ENCODE measurements at places on chromosomes 1 and 21. TPM values are rescaled to one million over a fixed set of nuclear protein-coding genes. Genes with fewer than 3 reads are reported as not detected.

DNA sequence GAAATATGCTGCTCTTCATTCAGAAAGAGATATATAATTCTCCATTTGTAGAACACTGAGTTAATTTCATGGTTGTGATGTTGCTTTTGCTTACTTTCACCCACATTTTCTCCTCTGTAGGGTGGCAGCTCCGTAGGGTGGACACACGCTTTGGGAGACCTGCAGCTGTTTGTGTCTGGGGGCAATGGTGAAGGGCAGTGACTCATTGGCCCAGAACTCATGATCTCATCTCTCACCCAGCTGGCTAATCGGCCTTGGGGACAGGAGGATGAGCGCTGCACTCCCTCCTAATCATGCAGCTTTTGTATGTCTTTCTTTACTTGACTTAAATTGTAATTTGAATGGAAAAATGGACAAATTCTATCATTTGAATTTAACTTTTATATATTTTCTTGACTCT, 9.6 kb downstream of the DISC1 start:
- DNase-seq: no peak

DNA sequence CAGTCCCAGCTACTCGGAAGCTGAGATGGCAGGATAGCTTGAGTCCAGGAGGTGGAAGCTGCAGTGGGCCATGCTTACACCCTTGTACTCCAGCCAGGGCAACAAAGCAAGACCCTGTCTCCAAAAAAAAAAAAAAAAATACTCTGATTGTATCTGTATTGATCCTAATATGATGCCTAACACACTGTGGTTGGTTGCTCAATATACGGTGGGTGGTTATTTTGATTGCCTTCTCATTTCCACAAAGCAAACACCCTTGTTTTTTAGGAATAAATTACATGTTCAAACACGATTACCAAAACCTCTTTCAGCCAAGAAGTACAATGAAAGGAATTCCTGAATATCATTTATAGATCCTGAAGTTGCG, 3.4 kb downstream of the EGLN1 start:
- DNase-seq: no peak

DNA sequence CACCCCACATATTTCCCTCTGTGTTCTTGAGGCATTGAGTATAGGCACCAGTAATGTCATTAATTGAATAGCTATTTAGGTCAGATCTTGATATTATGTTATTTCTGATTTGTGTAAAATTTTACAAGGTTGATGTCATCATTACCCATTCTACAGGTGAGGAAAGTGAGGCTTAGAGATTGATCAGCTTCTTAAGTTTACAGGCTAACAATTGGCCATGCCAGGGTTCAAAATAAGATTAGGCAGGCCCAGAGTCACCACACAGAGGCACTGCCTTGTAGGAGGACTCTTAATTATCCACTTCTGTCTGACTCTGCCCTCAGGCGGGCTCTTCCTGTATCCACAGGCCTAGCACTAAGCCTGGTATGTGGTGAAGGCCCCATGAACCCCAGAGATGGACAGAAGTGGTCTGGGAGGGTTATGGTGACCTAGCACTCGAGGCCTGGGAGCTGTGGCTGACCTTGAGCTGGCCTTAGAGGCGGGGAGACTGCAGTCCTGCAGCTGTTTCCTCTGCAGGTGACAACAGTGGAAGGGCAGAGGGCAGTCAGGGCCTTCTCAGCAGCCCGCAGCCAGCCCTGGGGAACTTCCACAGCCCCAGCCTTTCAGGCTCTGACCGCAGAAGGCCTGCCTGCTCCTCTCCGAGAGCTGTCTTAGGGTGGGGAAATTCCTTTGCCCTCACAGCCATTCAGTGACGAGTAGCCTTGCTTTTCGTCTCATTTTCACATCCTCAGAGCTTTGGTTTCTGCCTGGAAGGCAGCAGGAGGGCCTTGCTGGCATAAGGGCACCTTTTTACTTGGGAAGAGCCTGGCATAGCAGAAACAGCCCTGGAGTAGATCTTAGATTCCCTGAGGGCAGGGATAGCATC, 12.2 kb downstream of the ZDHHC18 start:
- no peak for DNase-seq

DNA sequence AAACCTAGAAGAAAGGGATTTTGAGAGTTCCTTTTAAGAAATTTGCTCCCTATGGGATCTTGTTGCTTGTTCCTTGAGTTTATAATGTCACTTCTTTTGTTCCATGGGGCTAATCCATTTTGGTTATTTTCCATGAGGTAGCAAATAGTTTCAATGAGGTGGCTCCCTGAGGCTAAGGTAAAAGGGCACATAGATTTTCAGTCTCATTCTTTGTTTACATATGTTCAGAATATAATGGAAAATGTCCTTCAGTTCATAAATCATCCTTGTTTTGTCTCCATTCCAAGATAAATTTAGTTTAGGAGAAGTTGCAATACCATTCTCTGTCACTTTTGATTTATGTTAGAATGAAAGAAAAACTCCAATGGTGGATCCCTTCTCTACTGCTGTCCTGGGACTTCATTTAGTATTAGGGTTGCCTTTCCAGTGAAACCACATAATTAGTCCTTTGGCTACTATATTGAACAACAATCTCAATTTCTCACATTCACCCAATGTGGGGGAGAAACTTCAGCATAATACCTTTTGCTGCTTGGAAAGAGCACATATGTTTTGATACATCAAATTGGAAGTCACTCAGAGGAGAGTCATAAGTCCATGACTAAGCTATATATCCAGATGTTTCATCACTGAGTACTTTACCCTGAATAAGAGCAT, 80.9 kb upstream of the ADAMTS5 start:
- DNase-seq: no peak

DNA sequence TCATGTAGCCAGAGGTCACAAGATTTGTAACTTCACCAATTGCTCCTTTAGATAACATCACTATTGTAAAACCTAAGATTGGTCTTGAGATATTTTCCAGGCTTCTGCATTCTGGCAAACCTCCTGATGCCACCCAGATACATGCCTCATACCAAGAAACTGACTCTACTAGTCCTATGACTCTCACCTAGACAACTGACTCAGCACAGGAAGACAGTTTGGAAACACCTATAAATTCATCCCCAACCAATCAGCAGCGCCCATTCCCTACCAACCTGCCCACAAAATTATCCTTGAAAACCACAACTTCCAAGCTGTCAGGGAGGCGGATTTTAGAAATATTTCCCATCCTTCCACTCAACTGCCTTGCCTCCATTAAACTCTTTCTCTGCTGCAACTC, 2.6 kb downstream of the NME7 start:
- no peak for DNase-seq

DNA sequence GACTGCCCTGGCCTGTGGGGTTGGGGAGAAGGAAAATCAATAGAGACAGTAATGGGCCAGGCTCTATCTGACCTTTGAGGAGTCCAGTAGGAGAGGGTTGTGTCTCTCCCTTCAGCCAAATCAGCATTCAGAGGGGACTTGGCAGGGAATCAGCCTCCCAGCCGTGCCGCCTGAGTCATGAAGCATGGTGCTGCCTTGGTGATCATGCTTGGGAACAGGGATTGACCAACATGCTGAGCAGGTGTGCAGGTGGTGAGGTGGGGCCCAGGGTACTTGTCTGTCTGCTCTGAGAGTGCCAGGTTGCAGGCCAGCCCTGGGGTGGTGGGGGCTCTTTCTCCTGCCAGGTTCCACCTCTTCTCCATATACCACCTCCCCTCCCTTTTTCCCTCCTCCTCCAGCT, 58.9 kb upstream of the TLR5 start:
- no peak for DNase-seq

DNA sequence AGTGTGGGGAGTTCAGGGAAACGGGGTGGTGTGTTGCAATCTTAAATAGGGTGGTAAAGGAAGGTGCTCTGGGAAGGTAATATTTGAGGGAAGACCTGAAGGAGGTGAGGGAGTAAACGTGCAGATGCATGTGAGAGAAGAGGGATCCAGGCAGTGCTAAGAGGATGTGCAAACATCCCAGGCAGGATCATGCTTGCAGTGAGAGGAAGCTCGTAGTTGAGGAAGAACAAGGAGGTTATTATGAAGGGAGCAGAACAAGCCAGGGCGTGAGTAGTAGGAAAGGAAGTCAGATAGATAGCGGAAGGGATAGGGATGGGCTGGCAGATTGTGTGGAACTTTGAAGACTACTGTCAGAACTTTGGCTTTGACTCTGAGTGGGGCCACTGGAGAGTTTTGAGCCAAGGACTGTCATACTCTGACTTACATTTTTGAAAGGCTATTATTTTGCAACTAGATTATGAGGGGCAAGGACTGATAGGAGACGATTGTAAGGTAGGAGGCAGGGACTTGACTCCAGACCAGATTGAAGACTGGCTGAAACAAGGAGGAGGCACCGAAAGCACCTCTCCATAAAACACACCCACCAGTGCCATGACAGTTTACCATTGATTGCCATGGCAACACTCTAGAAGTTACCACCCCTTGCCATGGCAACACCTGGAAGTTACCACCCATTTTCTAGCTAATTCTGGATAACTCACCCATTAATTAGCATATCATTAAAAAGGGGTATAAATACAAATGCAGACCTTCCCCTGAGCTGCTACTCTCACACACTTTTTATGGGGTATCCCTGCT, 67.0 kb downstream of the XCL2 start:
- no peak for DNase-seq

DNA sequence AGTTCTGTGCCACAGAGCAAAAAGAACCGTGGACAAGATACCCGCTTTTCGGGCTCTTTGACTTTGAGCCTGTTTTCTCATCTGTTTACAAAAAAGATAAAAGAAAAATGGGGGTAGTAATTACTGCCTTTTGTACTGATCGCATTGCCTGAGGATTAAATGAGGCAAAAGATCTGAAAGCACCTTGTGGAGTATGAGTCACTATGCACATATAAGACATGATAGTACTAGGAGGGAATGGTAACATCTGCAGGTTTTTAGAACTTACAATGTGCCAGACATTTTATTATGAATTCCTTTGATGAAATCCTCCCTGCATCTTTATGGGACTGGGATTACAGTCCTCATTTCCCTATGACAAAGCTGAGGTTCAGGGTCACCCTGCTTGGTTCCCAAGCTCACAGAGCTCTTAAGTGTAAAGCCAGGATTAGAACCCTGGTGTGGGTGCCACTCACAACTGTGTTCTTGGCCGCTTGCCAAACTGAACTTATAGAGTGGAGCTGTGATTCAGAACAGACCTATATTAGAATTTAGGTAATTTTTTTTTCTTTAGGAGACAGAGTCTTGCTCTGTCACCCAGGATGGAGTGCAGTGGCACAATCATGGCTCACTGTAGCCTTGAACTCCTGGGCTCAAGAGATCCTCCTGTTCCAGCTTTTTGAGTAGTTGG, 1.8 kb downstream of the DISC1 start:
- no peak for DNase-seq

- DNase-seq: peak; percentile 57
Measured at GRCh38 chr1:65148548-65149350, 746 bp downstream of the AK4 start.

DNA sequence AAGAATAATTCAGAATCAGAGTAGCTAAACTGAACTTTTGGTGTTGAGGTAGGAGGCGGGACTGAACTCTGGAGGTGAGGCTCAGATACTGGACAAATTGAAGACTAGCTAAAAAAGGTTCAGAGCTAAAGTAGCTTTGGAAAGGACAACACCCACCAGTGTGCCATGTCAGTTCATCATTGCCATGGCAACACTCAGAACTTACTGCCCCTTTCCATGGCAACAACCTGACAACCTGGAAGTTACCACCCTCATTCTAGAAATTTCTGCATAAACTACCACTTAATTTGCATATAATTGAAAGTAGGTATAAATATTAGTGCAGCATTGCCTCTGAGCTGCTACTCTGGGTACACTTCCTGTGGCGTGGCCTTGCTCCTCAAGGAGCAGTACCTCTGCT, 30.3 kb upstream of the POGK start:
- DNase-seq: no peak

DNA sequence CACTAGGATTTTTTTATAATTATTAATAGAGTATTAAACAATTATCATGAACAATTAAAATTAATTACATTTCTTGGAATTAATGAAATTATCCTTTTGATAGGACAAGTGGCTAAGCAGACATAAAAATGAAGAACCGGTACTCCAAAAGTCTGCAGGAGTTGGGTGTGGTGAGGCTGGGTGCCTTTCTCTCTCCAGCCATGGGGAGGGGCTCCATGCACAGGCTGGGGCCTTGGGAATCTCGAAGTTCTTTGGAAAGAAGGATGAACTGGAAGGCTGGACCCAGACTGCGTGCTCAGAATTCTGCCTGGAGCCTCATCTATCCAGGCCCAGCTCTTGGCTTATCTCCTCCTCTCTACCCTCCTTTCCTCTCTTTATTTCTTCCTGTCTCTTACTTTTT, 94.1 kb downstream of the ACTL8 start:
- DNase-seq: no peak

DNA sequence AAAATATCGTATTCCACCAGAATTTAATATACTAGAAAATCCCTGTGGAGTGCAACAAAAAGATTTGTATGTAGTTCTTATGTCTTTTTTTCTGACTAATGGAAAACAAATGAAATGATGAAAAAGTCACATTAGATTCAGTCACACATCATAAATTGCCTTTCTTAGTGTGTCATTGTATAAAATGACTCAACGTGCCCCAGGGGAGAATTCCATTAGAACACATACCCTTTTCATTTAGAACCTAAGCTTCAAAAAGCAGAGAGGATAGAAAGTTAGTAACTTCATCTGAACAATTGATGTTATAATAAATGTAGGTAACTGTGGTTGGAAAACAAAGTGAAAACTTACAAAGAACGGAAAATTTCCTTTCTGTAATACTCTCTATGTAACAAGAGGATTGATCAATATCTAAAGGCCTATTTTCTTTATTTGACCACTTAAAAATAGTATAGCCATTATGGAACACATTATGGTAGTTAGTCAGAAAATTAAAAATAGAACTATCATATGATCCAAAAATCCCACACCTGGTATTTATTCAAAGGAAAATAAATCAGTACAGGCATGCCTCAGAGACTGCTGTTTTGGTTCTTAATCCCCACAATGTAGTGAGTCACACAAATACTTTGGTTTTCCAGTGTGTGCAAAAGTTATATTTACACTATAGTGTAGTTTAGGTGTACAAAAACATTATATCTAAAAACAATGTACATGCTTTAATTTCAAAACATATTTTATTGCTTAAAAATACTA, 1016.1 kb downstream of the KCNT2 start:
- no peak for DNase-seq

- no peak for DNase-seq
Measured at GRCh38 chr1:81554108-81554507, 246.6 kb upstream of the ADGRL2 start.

GRCh38 chr1:234839663-234840062, 229.7 kb upstream of the IRF2BP2 start:
- DNase-seq: peak; percentile 59

Gene CGN
- not detected for polyA plus RNA-seq

Gene ARHGEF16
- polyA plus RNA-seq: 0.78 TPM

Gene ELOA
- 44.4 TPM for polyA plus RNA-seq

Gene TDRD5
- 0.07 TPM for polyA plus RNA-seq

Gene HSD3B2
- polyA plus RNA-seq: not detected

Gene KRTAP7-1
- polyA plus RNA-seq: not detected

Gene SAMD13
- 2.7 TPM for polyA plus RNA-seq

Gene LIN9
- polyA plus RNA-seq: 19.6 TPM
